NCI-H1092 (cell line): ENCODE measurements at places on chromosomes 12 and 14.

GRCh38 chr12:68342966-68343365, 10.8 kb upstream of the MDM1 start:
- peak; percentile 78 for DNase-seq

GRCh38 chr12:49335955-49336644, 888 bp downstream of the C1QL4 start:
- DNase-seq: no peak

GRCh38 chr14:104286496-104286895, 148.1 kb downstream of the KIF26A start:
- DNase-seq: no peak

DNA sequence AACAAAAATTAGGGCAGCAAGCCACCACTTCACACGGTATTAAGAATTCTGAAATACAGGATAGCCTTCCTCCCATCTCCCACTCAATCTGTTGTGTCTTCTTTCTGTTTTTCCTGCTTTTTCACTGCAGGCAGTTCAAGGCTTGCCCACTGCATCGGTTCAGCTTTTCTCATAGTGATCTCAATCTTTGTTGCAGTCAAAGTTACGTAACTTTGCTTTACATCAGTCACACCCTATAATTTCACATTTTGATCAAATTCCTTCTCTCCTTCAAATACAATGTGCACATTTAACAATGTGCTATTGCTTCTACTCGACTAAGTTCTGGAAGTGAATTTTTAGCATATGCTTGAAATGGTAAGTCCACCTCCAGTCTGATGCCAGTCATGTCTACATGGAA, 217.6 kb downstream of the EFCAB11 start:
- DNase-seq: no peak
